ENCODE measurements at places on chromosomes 4 and X.

DNA sequence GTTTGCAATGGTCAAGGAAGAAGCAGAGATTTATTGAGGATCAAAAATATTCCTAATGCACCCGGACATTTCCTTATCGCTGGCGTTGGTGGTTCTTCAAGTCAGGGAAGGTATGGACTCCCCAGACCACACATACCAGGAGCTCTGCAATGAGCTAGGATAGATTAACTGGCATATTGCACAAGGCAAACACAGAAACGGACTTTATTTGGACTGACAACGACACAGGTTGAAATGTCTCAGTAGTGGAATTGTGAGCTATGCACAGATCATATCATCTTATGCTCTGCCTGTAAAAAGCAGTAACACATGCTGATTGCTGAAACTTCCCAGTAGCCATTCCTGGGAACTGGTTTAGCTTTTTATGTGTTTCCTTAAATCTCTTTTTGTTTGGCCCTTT is 1.7 kb downstream of the TSPAN7 start:
- DNase-seq = no peak

GRCh38 chr4:2756691-2757350 is 685 bp upstream of the TNIP2 start:
- no peak for DNase-seq

DNA sequence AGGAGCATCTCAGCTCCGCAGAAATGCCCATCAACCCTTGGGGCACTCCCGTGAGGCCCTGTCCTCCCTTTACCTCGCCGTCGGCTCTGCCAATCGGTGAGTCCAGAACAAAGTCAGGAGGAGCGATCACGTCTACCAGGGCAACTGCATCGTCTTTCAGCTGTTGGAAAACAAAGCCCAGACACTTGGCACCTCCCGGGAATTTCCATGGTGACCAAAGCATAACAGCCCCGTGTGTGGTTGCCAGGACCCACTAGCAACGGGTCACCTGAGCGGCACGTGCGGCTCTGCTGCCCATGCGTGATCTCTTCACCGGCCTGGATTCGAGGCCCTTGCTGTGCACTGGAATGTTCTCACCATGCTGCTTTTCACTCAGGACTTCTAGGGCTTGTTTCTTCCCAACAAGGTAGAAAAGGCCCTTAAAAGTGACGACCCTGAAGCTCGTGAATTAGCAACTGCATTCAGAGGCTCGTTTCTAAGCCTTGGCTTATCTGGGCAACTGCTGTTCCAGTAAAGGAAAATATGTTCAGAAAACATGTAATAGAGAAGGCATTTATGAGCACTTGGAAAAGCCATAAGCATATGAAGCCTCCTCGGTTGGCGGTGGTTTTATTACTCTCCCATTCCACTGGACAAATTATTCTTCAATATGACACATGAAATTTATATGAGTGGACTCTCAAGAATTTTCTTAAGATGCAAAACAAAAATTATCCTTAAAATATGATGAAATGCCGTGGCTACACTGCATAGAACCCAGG is 69.5 kb downstream of the ACOX3 start:
- no peak for DNase-seq

DNA sequence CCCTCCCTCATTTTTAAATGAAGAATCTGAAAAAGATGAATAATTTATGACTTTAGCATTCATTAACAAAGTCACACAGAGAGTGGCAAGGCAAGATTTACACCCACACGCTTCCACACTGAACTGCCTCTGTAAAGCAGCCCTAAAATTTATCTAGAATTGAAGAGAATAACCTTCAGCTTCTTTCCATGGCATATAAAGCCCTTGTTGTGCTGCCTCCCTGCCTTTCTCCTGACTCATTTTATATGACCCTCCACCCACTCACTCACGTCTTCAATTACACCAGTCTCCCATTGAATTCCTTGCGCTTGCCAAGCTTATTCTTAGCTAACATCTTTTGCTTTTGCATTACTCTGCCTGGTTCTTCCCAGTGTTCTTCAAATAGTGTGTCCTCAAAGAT is 2649.3 kb downstream of the PCDH7 start:
- no peak for DNase-seq

- no peak for DNase-seq
Measured at GRCh38 chrX:51494409-51494808, 2.0 kb downstream of the NUDT11 start.

DNA sequence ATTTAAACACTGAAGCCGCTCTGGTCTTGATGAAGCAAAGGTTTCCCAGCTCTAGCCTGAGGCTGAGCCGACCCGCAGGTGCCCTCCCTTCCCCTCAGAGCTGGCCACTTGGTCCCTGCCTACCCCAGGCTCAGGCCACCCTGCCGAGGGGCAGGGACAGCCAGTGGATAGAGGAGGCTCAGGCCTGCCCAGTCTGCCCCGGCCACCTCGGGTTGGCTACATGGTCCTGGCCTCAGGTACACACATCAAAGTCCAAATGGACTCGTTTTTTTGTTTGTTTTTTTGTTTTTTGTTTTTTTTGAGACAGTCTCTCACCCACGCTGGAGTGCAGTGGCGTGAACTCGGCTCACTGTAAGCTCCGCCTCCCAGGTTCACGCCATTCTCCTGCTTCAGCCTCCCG is 23.8 kb downstream of the TACC3 start:
- DNase-seq = no peak

DNA sequence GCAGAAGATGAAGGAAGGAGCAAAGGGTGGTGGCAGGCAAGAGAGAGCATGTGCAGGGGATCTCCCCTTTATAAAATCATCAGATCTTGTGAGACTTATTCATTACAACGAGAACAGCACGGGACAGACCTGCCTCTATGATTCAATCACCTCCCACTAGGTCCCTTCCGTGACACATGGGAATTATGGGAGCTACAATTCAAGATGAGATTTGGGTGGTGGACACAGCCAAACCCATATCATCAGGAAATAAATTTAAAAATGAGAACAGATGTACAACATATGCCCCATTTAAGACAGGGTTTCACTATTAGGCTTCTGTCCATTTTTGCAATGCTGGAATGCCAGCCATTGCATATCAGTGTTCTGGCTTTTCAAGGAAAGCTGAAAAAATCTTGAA is 346.7 kb upstream of the SLIT2 start:
- no peak for DNase-seq

- DNase-seq = no peak
Measured at GRCh38 chr4:76177709-76178108, 29.5 kb upstream of the NUP54 start.

DNA sequence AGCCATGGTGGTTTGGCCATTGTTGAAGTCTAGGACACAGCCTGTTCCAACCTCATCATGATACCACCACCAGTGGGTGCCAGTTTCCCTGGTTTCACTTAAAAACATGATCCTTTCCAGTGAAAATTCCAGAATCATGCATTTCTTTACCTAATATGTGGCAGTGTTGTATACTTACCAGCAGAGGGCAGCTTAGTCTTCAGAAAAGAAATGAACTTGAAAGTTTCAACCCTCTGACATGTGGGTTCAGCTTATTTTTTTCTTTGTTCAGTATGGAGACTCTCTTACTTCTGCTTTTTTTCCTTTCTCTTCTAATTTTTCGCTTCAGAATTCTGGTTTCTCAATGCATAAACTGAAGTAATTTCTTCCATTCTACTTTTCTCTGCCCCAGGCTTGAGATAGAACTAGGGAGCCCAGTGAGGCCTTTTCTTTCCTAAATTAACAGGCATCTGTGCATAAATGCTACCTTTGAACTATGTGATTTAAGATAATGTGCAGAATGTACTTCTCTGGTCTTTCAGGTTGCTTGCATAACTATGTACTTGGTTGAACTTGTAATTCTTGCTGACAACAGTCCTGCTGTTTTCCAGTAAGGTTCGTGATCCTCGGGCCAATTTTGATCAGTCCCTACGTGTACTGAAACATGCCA is 10.7 kb downstream of the LIAS start:
- DNase-seq = no peak

DNA sequence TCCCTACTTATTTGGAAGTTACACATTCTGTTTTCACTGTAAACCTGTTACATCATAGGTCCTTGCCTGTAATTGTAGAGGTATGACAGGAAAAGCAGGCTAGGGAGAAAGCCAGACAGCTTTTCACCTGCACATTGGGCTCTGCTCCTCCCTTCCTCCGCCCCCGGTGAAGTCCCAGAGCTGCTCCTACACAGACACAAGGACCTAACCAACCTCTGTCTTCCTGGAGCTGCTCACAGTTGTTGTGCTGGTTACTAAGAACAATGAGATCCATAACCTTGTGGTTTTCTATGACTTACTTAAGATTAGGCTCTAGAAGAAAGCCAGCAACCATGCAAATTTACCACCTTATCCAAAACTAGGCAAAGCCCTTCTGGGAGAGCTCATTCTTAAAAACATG is 40.0 kb downstream of the MOSPD2 start:
- no peak for DNase-seq

DNA sequence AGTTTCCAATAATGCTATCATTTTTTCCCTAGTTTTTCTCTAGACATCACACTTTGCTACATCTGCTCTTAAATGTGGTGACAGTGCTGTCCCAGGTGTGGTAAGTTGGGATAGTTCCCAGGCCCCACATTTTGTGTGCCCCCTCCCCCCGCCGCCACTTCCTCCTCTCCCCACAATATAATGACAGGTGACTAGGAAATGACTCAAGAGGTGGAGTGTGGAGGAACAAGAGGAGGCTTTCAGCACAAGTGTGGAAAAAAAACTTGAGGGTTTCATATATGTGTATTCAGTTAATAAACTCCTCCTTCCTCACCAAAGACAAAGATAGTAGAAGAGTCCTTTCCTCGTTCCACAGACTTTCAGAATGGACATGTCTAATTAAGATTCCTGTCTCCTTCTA is 18.3 kb upstream of the IL21 start:
- no peak for DNase-seq

DNA sequence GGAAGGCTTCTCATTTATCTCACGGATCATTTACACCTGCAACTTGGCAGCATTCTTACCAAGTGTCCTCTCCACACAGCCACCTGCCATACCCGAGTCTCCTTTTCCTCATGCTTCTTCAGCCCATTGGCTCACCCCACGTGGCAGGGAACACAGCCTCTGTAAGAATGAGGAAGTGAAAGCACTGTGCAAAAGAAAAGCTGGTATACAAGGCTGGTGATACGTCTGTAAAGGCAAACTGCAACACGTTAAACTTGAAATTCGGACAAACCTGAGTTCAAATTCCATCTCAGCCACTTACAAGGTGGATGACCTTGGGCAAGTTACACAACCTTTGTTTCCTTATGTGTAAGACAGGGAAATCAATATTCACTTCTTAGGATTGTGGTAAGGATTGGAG is 164.0 kb upstream of the RASGEF1B start:
- DNase-seq = no peak

DNA sequence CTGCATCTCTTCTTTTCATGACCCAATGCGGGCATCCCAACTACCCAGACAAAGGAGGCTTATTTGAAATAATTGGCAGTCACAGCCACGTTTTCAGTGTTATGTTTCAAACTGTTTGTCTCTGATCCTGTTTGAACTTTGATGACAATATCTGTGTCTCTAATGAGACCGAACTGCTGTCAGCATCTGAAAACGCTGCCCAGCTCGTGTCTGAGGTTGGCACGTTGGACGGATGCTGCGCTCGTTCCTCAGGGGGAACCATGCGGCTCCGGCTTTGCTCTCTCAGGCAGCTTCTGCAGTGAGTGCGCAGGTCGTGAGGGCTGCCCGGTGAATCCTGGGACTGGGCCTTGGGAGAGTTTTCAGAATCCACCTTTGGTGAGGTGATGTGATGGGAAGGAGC is 58.4 kb upstream of the SORBS2 start:
- DNase-seq = no peak

DNA sequence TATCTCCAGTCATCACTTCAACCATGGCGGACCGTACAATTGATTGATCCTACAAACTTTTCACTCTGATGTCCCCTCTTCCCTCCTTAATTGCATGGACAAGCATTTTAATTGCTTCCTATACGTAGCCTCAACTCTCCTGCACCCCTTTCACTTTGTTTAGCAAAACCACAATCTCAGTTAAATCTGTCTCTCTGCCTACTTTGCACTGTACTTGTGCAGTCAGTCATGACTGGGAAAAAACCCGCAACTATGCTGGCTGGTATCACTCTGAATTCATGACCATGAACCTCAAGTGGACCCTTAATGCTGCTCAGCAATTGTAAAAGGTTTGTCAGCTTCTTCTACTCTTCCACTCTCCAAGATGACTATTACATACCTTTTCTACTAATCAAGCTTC is 51.7 kb upstream of the AFF2 start:
- no peak for DNase-seq

- no peak for DNase-seq
Measured at GRCh38 chr4:48178931-48179330, 44.9 kb upstream of the TXK start.

GRCh38 chr4:42284030-42284429 is 113.3 kb upstream of the SHISA3 start:
- no peak for DNase-seq

DNA sequence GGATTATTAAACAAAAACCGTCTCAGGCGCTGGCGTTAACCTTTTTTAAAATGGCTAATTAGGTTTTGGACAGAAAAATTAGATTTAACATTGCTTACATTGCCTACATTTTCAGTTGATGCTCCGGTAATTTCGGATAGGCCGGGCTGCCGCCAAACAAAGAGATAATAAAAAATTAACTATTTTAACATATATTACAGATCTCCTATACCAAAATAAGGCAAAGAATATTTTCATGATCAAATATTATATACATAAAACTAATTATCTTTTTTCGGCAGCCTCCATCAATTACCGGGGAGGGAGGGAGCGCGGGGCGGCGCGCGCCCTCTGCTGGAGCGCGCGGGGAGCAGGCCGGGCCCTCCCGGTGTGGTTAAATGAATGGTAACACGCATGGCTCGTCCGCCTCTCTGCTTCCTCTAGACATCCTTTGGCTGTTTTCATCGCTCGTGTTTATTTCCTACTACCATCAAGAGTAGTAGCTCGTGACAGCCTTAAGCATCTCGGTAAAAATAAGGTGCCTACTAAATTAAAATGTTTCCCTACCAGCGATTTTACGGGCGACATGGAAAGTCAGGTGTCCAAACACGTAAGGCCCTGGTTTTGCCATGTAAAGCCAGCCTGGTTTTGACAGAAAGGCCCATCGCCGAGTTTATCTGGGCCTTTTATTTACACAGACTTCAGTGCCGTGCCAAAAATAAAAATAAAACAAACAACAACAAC is 52.4 kb upstream of the TMEM33 start:
- DNase-seq = peak; percentile 21

GRCh38 chrX:71450433-71451106 is 82.3 kb upstream of the OGT start:
- no peak for DNase-seq

DNA sequence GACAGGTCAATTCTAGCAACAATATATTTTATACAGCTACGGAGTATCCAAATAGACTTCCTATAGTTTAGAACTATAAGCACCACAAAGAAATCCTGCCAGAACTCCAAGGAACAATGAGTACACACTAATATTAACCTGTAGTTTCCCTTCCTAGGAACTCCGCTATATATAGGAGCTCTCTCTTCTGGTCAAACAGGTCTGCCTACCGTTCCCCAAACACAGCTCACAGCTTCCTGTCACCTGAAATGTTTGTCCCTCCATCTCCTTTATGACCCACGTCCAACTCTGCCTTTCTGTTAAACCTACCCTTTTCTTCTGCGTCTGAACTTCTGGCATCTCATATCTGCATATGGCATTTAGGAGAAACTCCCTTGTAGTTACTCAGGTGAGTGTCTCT is 10.5 kb upstream of the GJB1 start:
- DNase-seq = no peak
